ENCODE measurements at places on chromosomes 2 and 18.

GRCh38 chr18:29512761-29513160, 1335.8 kb upstream of the CDH2 start:
- DNase-seq: no peak

DNA sequence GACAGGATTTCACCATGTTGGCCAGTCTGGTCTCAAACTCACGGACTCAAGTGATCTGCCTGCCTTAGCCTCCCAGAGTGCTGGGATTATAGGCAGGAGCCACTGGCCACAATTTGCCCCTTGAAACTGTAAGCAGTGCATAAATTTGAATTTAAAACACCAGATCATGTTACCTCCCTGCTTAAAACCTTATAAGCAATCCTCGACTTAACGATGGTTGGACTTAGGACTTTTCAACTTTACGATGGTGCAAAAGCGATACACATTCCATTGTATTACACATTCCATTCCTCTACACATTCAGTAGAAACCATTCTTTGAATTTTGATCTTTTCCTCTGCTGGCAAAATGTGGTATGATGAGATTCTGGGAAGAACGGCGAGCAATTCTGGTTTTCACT, 23.2 kb upstream of the EFR3B start:
- no peak for DNase-seq

GRCh38 chr2:123935405-123935804, 89.7 kb upstream of the CNTNAP5 start:
- DNase-seq: no peak

GRCh38 chr18:67728364-67728763, 211.8 kb upstream of the DSEL start:
- DNase-seq: no peak

- DNase-seq: no peak
These were observed 98.4 kb upstream of the SIX3 start for GRCh38 chr2:44843086-44843485.

GRCh38 chr2:234968631-234969305, 17.0 kb downstream of the SH3BP4 start:
- DNase-seq: no peak

DNA sequence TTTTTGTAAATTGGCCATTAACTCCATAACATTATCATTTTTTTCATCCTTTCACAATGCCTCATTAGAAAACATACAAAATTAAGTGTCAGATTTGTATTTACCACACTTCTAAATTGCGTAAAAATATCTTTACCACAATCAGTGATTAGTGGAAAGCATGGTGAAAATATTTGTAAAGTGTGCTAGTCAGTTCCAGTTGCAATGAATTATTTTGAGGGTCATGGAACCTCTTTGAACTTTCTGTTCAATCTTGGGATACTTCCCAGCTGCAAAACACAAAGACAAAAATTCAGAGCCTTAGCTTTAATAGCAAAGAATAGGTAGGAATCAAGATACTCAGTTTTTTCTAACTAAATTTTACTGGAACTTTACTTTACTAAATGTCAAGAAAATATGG, 4.0 kb upstream of the COL3A1 start:
- DNase-seq: no peak

- DNase-seq: no peak
These were observed 322.7 kb downstream of the NOL4 start for GRCh38 chr18:33901894-33902512.

DNA sequence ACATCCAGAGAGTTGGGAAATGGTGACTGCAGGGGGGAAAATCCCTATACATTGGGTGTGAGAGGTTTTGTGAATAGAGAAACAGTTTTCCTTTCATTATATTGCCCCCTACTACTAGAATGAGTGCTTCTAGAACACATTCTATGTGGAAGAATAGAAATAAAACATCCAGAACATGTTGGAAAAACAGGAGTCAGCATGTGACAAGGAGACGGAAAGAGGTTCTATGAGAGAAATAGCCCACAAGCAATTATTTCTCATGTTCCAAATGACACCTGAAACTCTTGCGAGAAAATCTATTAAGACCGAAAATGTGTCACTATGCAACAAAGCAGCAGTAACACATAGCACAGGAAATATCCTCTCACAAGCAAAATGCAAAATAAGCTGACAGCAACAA, 202.7 kb upstream of the SPOPL start:
- DNase-seq: no peak

DNA sequence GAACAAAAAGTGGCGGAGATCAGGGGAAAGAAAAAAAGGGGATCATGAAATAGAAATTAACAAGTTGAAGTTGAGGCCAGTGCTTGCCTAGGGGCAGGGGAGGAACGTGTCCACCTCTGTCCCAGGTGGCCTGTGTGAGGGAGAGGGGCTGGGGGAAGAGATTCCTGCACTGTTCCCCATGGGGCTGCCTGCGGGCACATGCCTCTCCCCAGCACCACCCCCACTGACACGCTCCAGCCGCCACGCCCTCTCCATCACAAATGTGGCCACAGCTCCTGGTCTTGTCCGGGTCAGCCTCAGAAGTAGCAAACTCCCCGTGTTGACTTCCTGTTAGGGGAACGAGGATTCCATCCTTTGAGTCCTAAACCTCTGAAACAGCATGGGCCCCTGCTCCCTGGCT, 161.2 kb downstream of the GLI2 start:
- DNase-seq: no peak

DNA sequence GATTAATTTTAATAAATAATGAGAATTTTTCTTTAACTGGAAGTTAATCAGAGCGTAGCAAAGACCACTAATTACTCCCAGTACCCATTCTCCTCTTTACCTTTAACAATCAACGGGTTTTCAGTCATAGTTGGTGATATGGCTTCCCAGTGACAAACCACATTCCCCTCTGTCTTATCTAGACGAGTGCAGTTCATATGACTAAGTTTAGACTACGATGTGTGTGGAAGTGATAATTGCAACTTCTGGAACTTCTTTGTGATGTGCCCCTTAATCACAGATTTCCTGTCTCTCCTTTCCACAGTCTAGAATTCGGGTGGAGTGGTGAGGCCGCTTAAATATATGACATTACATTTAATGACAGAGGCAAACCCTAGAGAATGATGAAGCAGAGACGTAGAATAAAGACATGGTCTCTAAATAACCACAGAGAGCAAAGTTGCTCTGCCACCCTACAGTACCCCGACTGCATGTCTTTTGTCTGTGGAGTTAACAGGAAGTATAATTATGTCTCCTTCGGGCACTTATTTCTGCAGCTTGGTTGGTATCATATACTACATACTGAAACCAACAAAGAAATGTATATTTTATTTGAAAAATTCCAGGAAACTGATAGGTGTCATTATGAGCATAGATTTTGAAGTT, 693.3 kb upstream of the CDH7 start:
- DNase-seq: no peak

- DNase-seq: no peak
These were observed 5.6 kb upstream of the SERPINB11 start for GRCh38 chr18:63697097-63697660.

- DNase-seq: no peak
These were observed 8.9 kb upstream of the LTBP1 start for GRCh38 chr2:32937602-32938448.

GRCh38 chr2:11395389-11395788, 51.0 kb upstream of the ROCK2 start:
- no peak for DNase-seq

- no peak for DNase-seq
These were observed 90.3 kb upstream of the MAP3K20 start for GRCh38 chr2:172985139-172985892.
